Stimulated activated CD8-positive, alpha-beta memory T cell treated with anti-CD3 and anti-CD28 coated beads, Interleukin-15, amount 100 ng/mL, for 24 hours (primary cell): ENCODE measurements at places on chromosomes 7 and 10.
A peak's percentile ranks its signal among the peaks of the same experiment; 100 is the strongest.

DNA sequence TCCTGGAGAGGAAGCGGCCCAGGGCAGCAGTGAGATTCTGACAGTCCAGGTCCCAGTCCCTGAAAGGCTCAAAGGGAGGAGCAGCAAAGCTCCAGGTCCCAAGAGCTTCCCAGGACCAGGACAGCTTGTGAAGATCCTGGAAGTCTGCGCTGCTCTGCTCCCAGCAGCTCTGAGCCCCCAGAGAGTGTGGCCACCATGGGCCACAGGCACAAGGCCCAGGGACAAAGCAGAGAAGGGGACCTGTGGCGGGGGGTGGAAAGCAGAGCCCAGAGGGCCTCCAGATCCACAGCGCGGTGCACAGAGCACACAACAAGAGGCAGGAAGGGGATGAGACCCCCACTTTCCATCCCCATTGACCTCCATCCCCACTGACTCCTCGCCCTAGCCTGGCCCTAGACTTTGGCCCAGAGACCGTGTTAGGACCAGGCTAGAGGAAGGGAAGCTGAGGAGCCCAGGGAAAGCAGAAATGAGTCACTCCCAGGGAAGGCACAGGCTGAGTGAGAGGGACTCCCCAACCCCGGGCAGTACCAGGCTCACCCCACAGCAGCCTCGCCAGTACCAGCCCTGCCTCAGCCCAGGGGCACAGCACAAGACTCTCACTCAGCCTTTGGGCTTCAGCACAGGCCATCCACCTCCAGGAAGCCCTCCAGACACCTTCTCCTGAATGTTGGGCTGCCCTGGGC lies 75.5 kb downstream of the GRID1 start:
- DNase-seq, result no peak

- no peak for DNase-seq
Measured at GRCh38 chr7:94266238-94266644, 128.5 kb upstream of the COL1A2 start.

- no peak for DNase-seq
Measured at GRCh38 chr10:75395066-75395931, 6.3 kb downstream of the ZNF503 start.

DNA sequence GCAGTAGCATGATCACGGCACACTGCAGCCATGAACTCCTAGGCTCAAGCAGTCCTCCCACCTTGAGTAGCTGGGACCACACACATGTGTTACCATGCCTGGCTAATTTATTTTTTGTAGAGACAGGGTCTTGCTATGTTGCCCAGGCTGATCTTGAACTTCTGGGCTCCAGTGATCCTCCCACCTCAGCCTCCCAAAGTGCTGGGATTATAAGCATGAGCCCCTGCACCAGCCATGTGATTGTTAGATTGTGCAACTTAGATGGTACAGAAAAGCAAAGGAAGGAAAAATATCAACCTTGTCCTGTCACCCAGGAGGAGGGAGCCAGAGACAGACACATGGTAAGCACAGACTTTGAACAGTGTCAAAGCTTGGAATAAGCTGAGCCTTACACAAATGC lies 73.5 kb downstream of the CCNY start:
- DNase-seq, result no peak

DNA sequence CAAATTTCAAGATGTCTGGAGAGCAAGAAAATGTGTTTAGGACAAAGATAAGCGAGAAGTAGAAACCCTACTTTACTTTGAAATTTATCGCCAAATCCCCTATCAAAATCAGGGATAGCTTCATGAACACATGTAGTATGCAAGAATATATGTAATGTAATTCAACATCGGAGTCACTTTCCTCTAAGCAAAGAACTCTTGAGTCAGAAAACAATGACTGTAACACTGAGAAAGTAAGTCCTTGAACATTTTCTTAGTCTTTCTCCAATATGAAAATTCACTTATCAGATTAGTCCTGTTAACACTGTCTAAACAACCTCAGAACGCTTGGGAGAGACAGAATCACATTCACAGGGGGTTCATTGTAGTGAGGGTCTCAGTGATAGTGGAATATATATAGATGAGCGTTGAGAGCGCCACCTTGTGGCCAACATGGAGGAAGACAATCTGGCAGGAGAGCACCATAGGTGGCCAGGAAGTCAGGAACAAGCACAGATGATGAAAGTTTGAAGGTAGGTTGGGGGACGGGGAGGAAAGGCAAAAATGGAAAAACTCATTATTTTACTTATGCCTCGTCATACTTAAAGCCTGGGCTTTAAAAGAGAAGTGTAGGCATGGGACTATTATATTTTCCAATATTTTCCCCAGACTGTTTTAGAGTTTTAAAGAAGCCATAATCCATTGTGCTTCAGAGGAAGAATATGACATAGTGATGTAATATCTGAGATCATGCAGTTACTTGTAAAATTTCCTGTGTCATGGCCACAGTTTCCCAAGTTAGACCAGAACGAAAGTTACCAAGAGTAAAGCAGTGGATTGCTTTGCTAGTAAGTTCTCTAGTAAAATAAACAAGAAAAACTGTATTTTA lies 115.5 kb upstream of the GNAI1 start:
- peak; percentile 11 for DNase-seq

DNA sequence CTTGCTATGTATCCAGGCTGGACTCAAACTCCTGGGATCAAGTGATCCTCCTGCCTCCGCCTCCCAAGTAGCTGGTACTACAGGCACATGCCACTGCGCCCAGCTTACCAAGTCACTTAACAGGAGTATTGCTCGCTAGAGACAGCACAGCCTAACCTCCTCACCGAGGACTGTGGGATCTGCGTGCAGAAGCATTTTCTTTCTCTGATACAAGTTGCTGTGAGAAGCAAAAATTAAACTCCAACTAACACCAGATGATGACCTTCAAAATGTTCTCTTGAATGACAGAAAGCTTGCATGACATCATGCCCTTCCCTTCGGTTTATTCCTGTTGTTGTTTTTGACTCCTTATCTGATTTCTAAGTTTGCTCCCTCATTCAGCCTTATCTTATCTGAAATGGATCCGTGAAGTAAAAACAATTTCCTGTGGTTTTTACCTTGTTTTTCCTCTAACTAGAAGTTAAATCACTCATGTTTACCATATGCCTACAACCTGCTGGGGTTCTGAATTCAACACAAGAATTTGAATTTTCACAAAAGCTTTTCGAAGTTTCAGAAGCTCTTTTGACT lies 94.4 kb upstream of the KIF5B start:
- no peak for DNase-seq

DNA sequence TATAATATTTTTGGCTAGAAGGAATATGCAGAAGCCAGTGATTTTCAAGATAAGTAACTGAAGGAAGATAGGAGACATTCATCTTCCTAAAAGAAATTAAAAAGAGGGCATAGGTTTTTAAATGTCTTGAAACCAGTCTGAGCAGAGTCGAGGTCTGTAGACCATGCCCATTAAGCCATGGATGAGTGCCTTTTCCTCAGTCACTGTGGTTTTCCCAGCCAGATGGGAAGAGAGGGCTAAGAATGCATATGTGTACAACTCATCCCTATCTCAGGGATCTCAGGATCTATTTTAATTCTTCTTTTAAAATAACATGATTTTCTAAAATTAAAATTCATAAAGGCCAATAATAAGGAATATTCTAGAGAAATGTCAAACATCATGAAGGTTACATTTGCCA lies 112.8 kb downstream of the PPP1R3A start:
- no peak for DNase-seq

GRCh38 chr7:112881-113280 lies 79.5 kb upstream of the FAM20C start:
- DNase-seq, result no peak

DNA sequence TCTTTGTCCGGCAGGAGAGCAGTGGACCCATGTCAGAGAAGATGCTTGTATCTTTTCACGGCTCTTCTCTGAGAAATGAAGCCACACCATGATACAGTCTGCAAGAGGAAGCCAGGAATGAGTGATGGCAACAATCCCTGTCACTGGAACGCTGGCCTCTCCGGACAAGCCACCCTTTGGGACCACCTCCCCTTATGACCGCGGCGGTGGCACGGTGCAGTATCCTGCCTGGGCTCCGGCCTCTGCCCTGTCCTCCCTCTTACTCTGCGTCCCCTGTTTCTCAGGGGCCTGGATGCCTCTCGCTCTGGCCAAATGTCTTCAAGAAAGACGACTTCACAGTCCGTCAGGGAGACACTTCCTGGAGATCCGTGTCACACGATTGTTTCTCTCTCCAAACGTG lies 370.5 kb downstream of the ZNF716 start:
- no peak for DNase-seq

DNA sequence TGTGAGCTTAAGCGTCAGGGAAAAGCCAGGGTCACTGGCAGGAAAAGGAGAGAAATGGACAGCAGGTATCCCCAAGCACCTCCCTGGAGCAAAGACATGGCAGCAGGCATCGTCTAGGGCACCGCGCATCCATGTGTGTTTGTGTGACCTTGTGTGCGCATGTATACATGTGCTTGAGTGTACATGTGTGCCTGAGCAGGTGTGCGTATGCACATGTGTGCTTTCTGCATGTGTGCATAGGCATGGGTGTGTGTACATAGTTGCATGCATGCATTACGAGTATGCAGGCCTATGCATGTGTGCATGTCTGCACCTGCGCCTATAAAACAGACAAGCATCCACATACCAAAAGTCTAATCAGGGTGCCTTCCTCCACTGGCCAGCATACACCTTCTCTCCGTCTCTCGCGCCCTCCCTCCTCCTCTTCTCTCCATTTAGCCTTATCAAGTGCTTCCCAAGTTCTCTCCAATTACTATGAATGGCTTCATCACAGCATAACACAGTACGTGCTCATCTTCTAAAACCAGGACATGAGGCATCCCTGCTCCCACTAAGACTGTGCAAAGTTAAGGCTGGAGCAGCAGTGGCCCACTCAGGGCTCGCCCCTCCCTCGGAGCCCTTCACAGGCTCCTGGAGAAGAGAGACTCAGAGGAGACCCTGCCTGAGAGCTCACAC lies 30.6 kb downstream of the RASGEF1A start:
- DNase-seq, result no peak

DNA sequence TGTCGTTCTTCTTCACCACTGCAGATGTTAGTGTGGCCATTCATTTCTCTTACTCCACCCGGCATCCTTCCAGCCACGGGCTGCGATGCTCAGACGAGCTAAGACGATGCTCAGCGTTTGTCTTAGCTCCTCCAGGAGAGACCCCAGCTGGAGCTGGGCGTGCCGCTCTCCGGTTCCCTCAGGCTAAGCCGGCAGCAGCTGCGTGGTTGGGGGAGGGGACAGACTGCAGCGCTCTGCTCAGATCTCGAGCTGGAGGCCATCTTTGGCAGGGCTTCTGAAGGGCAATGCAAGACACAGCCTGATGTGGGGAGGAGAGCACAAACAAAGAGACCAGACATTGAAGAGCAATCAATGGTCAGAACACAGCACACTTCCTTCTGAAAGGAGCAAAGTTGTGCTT lies 4.8 kb downstream of the INA start:
- no peak for DNase-seq

- no peak for DNase-seq
Measured at GRCh38 chr7:55250313-55250712, 114.8 kb upstream of the LANCL2 start.

DNA sequence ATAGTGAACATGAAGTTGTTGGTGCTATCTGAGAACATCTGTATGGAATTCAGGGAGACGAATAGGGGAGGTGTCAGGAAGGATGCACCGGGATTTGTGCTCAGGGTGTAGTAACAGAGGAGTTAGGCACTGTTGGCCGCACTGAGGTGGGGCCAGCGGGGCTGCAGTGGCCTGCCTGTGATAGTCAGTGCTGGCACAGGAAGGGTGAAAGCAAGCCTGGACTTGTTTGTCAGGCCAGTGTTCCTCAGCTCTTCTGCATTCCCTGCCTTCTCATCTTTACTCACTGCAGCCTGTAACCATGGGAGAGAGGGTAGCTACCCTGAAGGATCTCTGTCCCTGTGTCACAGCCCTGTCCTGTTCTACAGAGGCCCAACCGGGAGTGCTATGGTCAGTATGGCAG lies 81.3 kb downstream of the SH2D4B start:
- no peak for DNase-seq

- no peak for DNase-seq
Measured at GRCh38 chr7:2404714-2405119, 1.3 kb downstream of the CHST12 start.

DNA sequence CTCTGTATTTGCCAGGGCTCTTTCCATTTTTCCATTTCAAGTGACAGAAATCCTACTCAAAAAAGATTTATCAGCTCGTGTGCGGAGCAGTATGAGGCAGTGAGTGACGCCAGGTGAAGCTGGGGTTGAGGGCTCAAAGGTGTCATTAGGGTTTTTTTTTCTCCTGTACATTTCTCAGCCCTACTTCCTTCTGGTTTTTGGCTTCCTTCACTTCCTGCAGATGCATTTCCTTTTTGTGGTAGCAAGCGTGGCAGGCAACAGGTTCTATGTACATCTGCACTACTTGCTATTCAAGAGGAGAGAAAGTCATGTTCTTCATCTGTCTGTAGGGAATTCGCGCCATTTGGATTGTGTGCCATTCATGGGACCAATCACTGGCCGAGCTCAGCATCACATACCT lies 52.8 kb upstream of the AOAH start:
- no peak for DNase-seq

GRCh38 chr10:59082249-59082648 lies 94.2 kb upstream of the PHYHIPL start:
- no peak for DNase-seq

GRCh38 chr7:33745934-33746333 lies 159.4 kb upstream of the BMPER start:
- no peak for DNase-seq

DNA sequence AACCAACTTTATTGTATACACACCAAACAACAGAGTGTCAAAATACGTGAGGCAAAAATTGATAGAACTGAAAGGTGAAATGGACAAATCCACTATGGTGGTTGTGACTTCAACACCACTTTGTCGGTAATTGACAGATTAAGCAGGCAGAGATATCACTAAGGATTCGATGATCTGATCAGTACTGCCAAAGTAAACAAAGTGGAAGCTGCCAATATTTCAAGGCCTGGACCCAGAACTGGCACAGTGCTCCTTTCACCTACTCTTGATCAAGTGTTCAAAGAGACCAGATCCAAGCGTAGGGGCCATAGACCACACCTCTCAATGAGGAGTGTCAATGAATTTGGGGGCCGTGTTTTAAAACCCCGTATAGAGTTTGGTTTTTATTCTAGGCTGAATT lies 167.0 kb downstream of the CDK14 start:
- DNase-seq, result no peak

GRCh38 chr10:67819768-67820204 lies 18.2 kb downstream of the DNAJC12 start:
- DNase-seq, result no peak

DNA sequence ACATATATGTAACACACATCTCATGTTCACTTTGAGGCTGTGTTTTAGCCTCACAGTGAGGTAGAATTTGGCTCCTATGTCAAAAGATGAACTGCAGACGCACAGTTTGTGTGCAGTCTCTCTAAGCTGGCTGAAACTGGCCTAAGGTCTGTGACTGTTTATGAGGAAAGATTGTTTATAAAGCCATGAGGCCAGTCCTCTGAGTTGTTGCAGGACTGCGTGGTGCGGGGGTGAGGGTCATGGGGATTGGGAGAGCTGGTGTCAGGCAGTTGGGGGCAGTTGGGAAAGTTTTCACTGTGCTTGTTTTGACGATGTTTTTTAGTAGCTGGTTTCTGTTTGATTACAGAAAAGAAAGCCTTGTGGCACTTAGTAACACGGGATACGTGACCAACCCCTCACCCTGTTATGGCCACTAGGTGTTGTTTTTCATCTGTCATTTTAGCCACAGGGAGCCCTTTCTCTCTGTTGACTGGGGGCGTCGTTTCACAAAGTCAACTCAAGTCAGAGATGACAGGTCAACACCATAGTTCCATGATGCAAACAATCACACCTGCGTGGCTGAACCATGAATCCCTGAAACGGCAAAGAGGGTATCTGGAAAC lies 310.9 kb downstream of the CCDC3 start:
- no peak for DNase-seq
